ENCODE measurements at places on chromosomes 12 and 14. TPM values are rescaled to one million over a fixed set of nuclear protein-coding genes. Genes with fewer than 3 reads are reported as not detected.

The KCNH5 gene
- 1.5 TPM for polyA plus RNA-seq

The HPD gene
- polyA plus RNA-seq: 0.55 TPM

- H3K27me3 ChIP-seq: no peaks in the 10 kb centered on the region
- H3K4me1 ChIP-seq: no peaks in the 10 kb centered on the region
- no peaks in the 10 kb centered on the region for H3K36me3 ChIP-seq
- H3K27ac ChIP-seq: no peak overlapping the region
Observed at GRCh38 chr12:119440803-119441360, 106.4 kb downstream of the CCDC60 start.

DNA sequence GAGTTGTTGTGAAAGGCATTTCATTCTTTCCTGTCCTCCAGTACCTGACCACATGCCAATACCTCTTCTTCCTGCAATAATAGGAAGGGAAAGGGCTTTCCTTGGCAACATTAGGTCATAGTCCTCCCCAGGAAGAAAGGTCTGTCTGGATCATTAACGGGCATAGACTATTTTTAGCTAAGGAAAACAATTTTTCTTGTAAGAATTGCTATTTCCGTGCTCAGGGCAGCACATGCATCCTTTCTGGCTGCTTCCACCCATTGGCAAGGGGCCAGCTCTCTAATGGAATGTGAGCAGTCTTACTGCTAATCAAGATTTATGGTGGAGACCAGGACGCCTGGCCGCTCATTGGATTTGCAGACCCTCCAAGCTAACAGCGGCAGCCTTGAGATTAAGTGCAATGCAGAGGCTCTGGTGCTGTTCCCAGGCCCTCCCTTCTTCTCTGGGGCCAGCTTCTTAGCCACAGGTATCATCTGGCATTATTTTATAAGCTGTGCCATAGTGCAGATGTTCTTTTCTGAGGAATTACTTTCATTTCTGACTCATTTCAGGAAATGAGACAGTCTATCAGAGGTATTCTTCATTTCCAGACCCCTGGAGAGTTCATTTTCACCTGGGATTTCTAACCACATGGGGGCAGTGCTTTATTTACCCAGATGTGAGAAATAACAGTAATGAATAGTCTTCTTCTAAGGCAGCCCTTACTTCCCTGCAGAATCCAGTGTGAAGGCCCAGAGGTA lies 52.9 kb downstream of the ANO6 start:
- H3K4me1 ChIP-seq: peaks cover 13% of the 10 kb centered on the region
- peak overlapping the region; percentile 13 for H3K27ac ChIP-seq
- DNase-seq: peak; percentile 82
- H3K27me3 ChIP-seq: no peaks in the 10 kb centered on the region
- no peak overlapping the region for H3K4me3 ChIP-seq
- H3K36me3 ChIP-seq: no peaks in the 10 kb centered on the region

GRCh38 chr14:72142328-72142727 lies 210.1 kb downstream of the RGS6 start:
- no peaks in the 10 kb centered on the region for H3K36me3 ChIP-seq
- H3K27ac ChIP-seq: no peak overlapping the region
- H3K27me3 ChIP-seq: no peaks in the 10 kb centered on the region
- no peaks in the 10 kb centered on the region for H3K4me1 ChIP-seq

DNA sequence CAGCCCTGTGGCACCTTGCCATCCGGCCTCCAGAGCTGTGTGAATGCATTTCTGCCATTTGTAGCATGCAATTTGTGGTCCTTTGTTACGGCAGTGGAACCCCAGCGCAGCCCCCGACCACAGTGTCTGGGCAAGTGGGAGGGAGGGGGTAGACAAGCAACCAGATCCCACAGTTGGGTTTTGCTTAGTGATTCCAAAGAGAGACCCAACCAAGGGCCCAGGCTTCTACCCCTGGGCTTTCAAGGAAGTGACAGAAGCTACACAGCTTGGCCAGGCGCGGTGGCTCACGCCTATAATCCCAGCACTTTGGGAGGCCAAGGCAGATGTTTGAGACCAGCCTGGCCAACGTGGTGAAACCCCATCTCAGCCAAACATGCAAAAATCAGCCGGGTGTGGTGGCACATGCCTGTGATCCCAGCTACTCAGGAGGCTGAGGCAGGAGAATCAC lies 17.8 kb downstream of the ZBTB42 start:
- H3K4me3 ChIP-seq: no peak overlapping the region
- peaks cover 4% of the 10 kb centered on the region for H3K4me1 ChIP-seq
- DNase-seq: no peak
- H3K36me3 ChIP-seq: no peaks in the 10 kb centered on the region
- no peaks in the 10 kb centered on the region for H3K27me3 ChIP-seq

- DNase-seq: no peak
- no peaks in the 10 kb centered on the region for H3K36me3 ChIP-seq
- H3K4me1 ChIP-seq: no peaks in the 10 kb centered on the region
- no peak overlapping the region for H3K27ac ChIP-seq
Observed at GRCh38 chr12:65318186-65318685, 39.8 kb downstream of the MSRB3 start.

GRCh38 chr12:15846887-15847286 lies 35.3 kb upstream of the STRAP start:
- no peaks in the 10 kb centered on the region for H3K27me3 ChIP-seq
- no peaks in the 10 kb centered on the region for H3K36me3 ChIP-seq
- DNase-seq: peak; percentile 84
- peaks cover 2% of the 10 kb centered on the region for H3K4me1 ChIP-seq

DNA sequence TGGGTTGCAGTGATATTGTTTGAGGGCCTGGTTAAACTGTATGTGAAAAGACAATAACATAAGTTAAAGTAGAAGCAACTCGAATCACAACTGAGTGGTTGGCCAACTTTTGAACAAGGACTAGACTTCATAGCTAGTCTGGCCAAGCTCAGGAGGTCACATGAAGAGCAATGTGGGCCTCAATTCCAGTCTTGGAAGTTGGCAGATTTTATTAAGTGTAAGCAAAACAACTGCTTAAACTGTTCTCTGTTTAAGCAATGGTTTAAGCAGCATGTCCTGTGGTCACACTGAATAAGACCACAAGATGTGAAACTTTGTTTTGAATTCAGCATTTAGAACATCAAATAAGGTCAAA lies 100.4 kb downstream of the TMTC3 start:
- H3K4me3 ChIP-seq: no peak overlapping the region
- peak overlapping the region; percentile 80 for H3K27ac ChIP-seq
- H3K4me1 ChIP-seq: peaks cover 15% of the 10 kb centered on the region
- peak; percentile 92 for DNase-seq
- H3K36me3 ChIP-seq: no peaks in the 10 kb centered on the region
- H3K27me3 ChIP-seq: no peaks in the 10 kb centered on the region

- H3K27ac ChIP-seq: no peak overlapping the region
- no peak for DNase-seq
- no peaks in the 10 kb centered on the region for H3K36me3 ChIP-seq
- H3K27me3 ChIP-seq: no peaks in the 10 kb centered on the region
- H3K4me3 ChIP-seq: no peak overlapping the region
- no peaks in the 10 kb centered on the region for H3K4me1 ChIP-seq
Observed at GRCh38 chr12:33967760-33968159, 54.5 kb upstream of the ALG10 start.

The TAS2R14 gene
- polyA plus RNA-seq: 1.3 TPM

The FZD10 gene
- not detected for polyA plus RNA-seq

GRCh38 chr14:71339650-71340415 lies 432.6 kb downstream of the PCNX1 start:
- H3K4me1 ChIP-seq: no peaks in the 10 kb centered on the region
- no peak for DNase-seq
- no peak overlapping the region for H3K27ac ChIP-seq
- H3K36me3 ChIP-seq: no peaks in the 10 kb centered on the region

DNA sequence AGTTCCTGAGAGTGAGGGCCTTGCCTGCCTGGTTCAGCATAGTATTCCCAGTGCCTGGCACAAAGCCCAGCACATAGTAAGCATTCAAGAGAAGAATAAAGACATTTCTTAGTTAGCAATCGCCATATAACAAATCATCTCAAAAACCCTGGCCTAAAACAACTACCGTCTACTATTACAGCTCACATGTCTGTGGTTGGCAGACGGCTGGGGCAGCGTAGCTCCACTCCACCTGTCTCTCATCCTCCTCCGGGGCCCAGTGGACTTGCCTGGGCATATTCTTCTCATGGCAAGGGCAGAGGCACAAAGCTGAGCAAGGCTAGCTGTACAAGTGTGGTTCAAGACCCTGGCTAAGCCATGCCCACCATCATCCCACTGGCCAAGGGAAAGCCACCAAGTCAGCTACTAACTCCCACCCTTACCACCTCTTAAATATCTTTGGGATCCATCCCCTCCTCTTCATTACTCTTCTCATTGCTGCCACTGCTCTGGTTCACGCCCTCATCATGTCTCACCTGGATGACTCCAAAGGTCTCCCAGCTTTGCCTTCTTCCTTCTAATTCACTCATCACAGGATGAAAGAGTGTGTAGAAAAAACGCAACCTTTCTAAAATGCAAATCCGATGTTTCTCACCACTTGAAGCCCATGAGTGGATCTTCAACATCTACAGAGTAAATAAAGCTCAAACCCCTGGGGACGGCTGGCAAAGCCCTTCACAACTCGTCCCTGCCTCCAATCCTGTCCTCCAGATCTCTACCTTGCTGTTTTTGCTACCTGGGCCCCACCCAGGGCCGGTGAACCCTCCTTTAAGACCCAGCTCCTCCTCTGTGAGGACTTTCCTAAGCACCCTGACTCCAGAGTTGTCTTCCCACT lies 10.4 kb downstream of the TMEM229B start:
- H3K4me1 ChIP-seq: no peaks in the 10 kb centered on the region
- no peaks in the 10 kb centered on the region for H3K36me3 ChIP-seq
- peak; percentile 2 for DNase-seq
- no peaks in the 10 kb centered on the region for H3K27me3 ChIP-seq
- H3K27ac ChIP-seq: no peak overlapping the region

The RNU4-1 gene
- polyA plus RNA-seq: not detected

DNA sequence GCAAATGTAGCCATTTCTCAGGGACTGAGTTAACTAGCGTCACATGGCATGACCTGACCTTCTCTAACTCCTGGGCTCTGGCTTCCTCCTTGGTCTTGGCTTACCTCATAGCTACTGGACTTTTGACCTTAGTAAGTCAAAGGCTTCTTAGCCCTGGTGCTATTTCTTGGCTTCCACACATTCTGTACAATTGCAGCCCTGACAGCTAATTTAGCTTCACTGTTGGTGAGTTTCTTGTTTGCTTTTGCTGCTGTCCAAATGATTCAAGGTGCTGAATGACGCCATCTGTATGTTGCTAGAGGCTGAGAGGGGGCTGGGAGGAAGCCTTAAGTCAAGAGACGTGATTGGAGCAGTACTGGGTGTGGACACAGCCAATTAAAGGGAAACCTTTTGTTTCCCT lies 202.7 kb downstream of the PRKD1 start:
- H3K4me3 ChIP-seq: no peak overlapping the region
- no peak overlapping the region for H3K27ac ChIP-seq

DNA sequence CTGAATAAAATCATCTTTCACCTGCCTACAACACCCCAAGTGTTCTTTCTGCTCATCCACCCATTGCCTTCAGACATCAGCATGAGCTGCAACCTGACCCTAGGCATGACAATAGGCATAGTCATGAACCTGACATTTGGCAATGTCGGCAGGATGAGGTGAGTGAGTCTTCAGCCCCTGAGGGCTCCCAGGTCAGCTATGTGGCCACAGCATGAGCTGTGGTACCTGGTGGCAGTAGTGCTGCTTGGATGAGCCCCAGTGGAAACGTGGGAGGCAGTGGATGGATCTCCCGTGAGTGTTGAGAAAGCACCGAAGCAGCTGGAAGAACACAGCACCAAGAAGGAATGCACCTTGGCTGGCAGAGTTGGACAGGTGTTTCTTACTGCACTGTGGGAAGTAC lies 334.8 kb upstream of the FAR2 start:
- no peak overlapping the region for H3K27ac ChIP-seq
- no peaks in the 10 kb centered on the region for H3K27me3 ChIP-seq
- no peak for DNase-seq
- no peak overlapping the region for H3K4me3 ChIP-seq

DNA sequence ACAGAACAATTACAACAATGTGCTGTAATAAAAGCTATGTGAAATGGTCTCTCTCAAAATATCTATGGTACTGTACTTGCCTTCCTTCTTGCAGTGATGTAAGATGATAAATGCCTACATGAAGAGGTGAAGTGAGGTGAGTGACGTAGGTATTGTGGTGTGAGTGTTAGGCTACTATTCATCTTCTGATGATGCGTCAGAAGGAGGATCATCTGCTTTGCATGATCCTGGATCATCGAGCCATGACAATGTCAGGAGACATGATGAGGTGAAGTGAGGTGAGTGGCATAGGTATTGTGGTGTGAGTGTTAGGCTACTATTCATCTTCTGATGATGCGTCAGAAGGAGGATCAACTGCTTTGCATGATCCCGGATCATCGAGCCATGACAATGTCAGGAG lies 105.8 kb downstream of the KCNC2 start:
- H3K4me1 ChIP-seq: no peaks in the 10 kb centered on the region
- no peak for DNase-seq
- H3K27ac ChIP-seq: no peak overlapping the region
- H3K27me3 ChIP-seq: no peaks in the 10 kb centered on the region
- H3K36me3 ChIP-seq: no peaks in the 10 kb centered on the region
- H3K4me3 ChIP-seq: no peak overlapping the region

The CTSG gene
- polyA plus RNA-seq: not detected

DNA sequence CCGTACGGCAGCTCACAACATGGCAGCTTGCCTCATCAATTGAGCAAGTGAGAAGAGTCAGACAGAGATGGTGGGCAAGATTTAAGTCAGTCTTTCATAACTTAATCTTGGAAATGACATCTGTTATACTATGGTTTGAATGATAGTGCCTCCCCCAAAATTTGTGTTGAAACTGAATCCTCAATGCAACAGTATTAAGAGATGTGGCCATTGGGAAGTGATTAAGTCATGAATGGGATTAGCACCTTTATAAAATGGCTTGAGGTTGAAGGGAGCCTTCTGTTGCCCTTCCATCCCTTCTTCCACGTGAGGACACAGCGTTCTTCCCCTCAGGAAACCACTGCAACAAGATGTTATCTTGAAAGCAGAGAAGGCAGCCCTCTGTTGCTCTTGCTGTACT lies 124.2 kb downstream of the C12orf75 start:
- no peak for DNase-seq
- H3K36me3 ChIP-seq: no peaks in the 10 kb centered on the region
- no peak overlapping the region for H3K27ac ChIP-seq
- H3K27me3 ChIP-seq: no peaks in the 10 kb centered on the region
- no peak overlapping the region for H3K4me3 ChIP-seq

DNA sequence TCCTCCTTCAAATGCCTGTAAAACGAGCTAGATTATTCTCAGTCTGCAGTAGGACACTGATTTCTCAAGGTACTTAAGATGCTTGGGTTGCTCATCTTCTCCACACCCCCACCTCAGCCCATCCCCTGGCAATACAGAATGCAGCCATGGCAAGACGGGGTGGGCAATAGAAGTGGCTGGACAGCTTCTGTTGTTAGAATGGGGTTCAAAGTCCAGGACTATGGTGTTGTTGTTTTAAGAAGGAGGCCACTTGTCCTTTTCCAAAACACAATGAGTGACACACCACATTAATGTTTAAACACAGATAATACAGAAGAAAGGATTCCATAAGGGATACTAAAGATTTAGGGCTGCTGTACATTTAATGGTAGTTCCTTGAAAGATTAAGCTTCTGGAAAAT lies 188.9 kb upstream of the BCL2L14 start:
- H3K27me3 ChIP-seq: no peaks in the 10 kb centered on the region
- H3K36me3 ChIP-seq: no peaks in the 10 kb centered on the region
- no peak for DNase-seq

The SLC10A1 gene
- not detected for polyA plus RNA-seq

The SLC39A2 gene
- polyA plus RNA-seq: not detected

The SLC2A13 gene
- 2.9 TPM for polyA plus RNA-seq

The CPM gene
- 5.3 TPM for polyA plus RNA-seq

The BDKRB1 gene
- 32.9 TPM for polyA plus RNA-seq
